ENCODE measurements at places on chromosomes 13 and 19.

- DNase-seq, result peak; percentile 47
These were observed 31.9 kb downstream of the SGCG start for GRCh38 chr13:23212671-23213070.

DNA sequence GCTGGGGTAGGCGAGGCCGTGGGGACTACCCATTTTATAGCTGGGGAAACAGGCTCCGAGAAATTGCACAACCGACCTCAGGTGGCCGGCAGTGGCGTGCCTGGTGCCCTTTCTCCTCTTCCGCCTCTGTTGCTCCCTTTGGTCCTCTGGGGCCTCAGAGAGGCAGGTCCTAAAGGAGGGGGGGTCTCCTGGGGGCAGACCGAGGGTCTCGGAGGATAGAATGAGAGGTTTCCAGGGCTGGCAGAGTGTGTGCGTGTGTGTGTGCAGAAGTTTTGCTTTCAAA lies 11.3 kb downstream of the STX10 start:
- no peak for DNase-seq

DNA sequence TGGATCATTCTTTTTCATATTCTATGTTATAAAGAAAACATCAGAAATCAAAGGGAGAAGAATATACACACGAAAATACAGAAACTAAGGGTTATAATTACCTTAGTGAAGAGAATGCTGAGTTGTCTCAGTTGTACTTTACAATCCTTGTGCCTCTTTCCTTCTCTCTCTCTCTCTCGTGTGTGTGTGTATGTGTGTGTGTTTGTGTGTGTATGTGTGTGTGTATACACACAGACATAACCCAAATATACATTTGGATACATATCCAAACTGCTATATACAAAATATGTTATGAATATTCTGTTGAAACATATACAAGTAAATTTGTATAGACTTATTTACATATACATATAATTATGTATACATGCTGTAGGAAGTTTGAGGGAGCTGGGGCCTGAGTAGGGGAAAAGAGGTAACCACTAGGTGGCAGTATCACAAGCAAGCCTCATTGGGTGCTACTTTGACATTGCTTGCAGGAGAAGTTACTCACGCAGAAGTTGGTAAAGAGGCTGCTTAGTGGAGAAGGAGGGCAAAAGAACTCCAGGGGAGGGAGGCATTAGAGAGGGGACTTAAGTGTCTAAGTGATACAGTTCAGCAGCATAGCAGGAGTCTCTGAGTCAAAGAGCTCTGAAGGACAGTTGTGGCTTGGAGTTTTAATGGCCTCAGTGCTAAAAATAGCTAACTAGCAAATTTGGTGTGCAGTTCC lies 465.1 kb upstream of the PCDH20 start:
- peak; percentile 9 for DNase-seq

GRCh38 chr19:13827656-13828055 lies 32.4 kb downstream of the ZSWIM4 start:
- no peak for DNase-seq

Data from eye (tissue), 1 donor.